ENCODE measurements at places on chromosomes 6 and 20.

GRCh38 chr6:118546164-118546879 is 1.8 kb upstream of the PLN start:
- no peak for DNase-seq

DNA sequence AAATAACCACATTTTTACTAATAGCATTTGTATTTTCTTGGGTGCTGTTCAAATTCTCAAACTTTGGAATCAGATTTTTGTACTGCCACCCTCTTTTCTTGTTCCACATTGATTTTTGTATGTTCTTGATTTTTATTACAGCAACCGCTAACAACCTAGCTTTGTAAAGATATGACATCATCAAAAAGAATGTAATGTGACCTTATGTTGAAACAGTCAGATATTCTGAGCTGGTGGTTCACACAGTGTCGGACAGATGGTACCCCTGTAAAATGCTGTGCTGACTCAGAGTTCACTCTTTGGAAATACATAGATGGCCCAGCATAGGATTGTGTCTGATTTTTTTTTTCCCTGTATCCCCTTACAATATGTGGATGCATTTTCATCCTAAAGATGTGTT is 118.9 kb downstream of the QKI start:
- DNase-seq = no peak

DNA sequence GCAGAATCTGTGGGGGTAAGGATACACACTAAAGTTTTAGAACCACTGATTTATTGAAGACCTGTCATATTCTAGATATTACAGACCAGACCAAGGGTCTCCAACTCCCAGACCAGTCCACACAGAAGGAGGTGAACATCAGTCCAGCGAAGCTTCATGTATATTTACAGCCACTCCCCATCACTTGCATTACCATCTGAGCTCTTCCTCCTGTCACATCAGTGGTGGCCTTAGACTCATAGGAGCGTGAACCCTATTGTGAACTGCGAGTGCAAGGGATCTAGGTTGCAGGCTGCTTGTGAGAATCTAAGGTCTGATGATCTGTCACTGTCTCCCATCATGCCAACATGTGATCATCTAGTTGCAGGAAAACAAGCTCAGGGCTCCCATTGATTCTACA is 5.0 kb upstream of the BCLAF1 start:
- DNase-seq = no peak

GRCh38 chr6:148864941-148865340 is 118.1 kb downstream of the UST start:
- no peak for DNase-seq

DNA sequence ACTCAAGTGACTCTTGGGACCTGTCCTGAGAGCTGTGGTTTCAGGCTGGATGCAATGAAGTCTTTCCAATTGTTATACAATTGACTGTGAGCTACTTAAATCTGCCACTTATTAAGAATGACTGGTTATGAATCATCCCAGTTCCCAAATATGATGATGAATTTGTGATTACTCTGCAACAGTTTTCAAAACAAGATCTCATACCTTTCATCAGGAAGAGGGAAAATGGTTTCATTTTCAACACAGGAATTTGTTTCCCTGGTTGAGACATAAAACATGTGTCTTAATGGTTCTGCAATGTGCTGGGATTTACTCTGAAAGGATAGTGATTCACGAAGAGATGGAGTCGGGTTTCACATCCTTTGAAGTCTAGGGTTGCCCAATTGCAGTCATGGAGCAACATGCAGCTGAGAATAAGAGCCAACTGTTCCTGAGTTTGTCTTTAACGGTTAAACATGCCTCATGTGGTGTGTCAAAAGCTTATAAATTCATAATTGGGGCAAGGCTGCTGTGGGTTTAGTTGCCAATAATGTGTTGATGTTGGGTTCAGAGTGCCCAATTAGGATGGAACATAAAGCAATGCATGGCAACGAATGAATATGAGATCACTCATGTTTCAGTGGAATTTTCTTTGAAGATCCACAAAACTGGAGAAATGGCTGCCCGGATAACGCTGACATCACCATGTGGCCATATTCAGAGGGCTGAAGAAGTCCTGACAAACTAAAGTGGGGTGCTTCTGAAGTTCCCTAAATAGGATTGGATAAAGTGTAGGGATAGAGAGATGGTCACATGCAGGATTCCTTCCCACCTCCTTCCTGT is 41.0 kb downstream of the CYP24A1 start:
- DNase-seq = no peak

DNA sequence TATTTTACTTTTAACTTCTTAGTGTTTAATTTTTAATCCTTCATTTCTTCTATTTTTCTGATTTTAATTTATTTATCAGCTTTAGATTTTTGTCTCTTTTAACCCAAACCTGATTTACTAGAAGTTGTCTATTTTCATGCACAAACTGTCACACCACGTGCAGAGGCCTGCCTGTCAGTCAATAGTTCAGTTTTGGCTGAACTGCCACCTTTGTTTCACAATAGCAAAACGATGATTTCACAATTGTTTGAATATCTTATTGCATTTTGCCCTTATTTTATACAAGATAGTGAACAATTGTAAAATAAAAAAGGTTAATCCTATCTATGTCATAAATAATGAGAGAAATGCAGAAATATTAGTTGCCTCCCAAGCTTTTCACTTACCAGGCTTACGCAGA is 24.0 kb upstream of the PPP1R3G start:
- no peak for DNase-seq

GRCh38 chr6:167731731-167732422 is 94.8 kb upstream of the AFDN start:
- no peak for DNase-seq

- DNase-seq = no peak
Observed at GRCh38 chr6:16818992-16819626, 57.8 kb upstream of the ATXN1 start.

DNA sequence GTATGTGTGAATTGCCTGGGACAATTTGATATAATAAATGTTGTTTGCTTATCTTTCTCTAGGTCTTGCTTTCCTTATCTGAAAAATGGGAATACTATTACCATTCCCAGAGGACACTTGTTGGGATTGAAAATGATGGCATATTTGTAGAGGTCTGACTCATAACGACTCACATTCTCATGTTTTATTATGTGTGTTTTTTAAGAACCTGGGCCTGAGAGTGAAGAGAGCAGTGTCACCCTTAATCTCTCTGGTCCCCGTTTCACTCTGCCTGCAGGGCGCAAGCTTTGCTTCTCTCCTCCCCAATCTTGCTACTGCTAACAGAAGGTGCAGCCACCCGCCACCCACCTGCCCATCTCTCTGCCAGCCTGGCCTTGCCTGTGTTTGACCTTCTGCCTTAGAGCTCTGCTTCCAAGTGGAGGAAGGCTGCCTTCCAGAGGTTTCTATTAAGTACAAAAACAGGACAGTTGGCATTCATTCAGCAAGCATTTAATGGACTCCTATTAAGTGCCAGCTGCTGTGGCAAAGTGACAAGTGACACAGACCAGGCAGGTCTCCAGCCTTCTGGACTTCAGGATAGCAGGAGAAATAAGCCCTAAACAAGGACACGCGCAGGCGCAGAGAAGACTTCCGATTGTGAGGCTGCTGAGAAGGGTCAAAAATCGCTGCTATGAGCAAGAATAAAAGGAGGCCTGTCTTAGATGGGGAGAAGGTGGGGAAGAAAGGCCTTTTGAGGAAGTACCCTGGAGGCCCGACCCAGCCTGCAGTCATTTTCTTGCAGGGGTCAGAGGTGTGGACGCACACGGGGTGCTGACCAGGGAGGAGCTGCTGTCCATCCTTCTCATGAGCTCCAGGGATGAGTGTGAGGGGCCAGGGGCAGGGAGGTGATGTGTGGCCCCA is 112.5 kb downstream of the JPH2 start:
- no peak for DNase-seq

GRCh38 chr6:131966443-131966842 is 15.3 kb upstream of the CCN2 start:
- DNase-seq = no peak

GRCh38 chr20:11585752-11586352 is 331.8 kb upstream of the BTBD3 start:
- no peak for DNase-seq

- DNase-seq = no peak
Observed at GRCh38 chr6:75296811-75297779, 12.5 kb upstream of the TMEM30A start.

- no peak for DNase-seq
Observed at GRCh38 chr6:84329077-84329476, 101.6 kb upstream of the CEP162 start.

GRCh38 chr20:25252686-25253421 is 5.0 kb downstream of the PYGB start:
- no peak for DNase-seq

- DNase-seq = no peak
Observed at GRCh38 chr6:80547827-80548226, 441.4 kb downstream of the BCKDHB start.

GRCh38 chr20:63344616-63345327 is 16.4 kb downstream of the CHRNA4 start:
- no peak for DNase-seq

DNA sequence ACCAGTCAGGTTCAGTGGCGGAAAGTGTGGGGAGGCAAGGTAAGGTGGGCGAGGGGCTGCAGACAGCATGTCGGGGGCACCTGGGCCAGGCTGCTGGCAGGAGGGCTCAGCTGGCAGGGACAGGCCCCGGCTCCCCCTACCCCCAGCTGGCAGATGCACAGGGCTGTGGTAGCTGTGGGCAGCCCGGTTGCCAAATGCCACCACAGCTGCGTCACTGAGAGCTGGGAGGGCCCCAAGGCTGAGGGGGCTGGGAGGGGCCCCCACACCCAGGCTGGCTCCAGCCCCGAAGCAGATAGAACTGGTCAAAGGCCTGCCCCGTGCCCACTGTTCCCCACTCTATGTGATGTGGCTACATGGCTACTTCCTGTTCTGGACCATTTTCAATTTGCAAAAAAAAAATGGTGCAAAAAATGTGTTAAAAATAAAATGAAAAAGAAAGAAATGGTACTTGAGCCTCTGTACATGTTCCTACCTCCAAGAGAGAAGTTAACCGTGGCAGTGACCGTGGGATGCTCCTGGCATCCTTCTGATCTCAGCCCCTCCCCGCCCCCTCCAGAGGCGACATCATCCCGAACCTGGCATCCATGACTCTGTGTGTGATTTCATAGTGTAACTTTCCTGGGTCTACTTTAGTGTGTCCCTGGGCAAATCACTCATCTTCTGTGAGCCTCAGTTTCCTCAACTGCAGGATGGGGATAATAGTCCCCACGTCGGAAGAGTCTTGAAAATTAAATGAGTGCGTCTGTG is 64.4 kb downstream of the UBE2V1 start:
- peak; percentile 10 for DNase-seq

DNA sequence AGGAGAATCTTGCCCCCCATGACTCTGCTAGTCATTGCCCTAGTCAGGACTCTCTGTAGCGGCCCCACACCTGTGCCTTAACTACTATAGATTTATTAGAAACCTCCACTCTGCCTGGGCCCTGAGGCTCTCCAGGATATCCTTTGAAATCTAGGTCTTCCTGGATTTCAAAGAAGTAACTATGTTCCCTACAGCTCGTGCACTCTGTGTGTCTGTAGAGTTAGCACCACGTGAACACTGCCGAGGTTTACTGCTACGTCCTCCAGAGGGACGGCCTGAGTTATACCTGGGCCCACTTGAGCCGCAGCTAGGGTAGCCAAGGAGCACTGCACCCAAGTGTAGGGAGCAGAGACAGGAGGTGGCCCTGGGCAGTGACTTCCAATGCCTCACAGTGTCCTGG is 19.8 kb downstream of the GLP1R start:
- DNase-seq = no peak

GRCh38 chr20:21465799-21466198 is 48.1 kb downstream of the NKX2-2 start:
- DNase-seq = no peak

GRCh38 chr6:152976749-152977148 is 6.1 kb downstream of the FBXO5 start:
- no peak for DNase-seq

GRCh38 chr6:44708208-44708607 is 320.7 kb downstream of the CDC5L start:
- no peak for DNase-seq

DNA sequence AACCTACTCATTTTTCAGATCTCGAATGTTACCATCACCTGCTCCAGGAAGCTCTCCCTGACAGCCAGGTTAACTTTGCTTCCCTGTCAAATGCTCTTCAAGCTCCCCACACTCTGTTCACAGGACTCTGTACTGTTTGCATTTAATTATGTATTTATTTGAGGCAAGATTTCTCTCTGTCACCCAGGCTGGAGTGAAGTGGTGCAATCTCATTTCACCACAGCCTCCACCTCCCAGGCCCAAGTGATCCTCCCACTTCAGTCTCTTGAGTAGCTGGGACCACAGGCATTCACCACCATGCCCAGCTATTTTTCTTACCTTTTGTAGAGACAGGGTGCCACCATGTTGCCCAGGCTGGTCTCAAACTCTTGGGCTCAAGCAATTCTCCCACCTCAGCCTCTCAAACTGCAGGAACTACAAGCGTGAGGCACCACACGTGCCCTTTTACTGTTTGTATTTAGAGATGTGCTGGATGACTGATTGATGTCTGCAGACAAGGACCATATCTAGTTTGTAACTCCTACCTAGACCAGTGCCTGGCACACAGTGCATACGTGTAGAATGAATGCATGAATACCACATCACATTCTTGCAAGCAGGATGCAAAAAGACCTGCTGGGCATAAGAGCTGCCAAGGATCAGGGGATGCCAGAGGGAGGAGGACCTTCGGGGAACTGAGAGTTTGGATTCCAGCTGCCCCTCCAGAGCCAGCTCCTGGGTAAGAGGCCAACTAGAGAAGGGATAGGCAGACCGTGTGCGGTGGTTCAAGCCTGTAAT is 15.6 kb upstream of the CBFA2T2 start:
- DNase-seq = no peak

DNA sequence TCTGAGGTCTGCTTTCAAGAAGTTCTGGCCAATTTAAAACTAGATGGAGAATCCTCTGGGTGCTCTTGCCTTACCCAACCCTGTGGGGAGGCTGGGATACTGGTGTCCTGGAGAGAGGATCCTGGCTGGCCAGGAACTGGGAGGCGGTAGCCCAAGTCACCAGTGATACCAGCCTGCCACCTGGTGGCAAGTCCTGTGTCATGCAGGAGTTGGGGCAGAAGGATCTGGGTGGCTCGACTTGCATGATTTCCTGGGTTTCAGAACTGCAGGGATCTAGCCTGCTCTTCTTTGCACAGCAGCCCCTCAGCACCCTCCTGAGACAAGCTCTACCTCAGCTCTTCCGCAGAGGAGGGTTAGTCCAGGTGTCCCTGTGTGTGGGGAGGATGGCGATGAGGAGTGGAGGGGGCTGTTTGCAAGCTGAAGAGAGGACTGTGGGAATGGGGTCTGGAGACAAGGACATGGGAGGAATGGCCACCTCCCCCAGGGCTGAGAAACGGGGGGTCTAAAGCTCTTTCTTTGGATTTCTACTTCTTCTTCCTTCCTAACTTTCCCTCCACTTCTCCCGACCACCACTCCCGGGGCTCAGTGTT is 4.2 kb downstream of the KCNK17 start:
- peak; percentile 74 for DNase-seq

DNA sequence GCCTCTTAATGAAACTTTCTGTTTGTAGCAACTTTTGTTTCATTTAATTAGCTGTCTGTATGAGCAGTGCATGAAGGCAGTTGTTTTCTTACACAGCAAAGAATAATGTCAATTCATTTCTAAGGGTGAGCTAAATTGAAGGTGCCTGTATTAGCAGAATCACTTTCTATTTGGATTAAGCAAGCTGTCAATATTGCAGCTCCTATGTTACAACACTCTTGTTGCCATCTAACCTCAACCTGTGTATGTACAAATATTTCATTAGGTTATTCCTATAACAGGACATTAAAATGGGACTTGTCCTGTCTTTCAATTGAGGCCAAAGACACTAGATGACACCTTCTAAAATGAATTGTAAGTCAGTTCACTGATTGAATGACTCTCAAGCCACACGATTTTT is 647.5 kb downstream of the UTRN start:
- no peak for DNase-seq

GRCh38 chr6:84752118-84752850 is 12.1 kb downstream of the TBX18 start:
- DNase-seq = no peak

Measured in stimulated activated CD4-positive, alpha-beta T cell treated with anti-CD3 and anti-CD28 coated beads, Interleukin-15, amount 100 ng/mL, for 24 hours (primary cell).